Omental fat pad (tissue), 4 donors: ENCODE measurements at places on chromosomes 2 and 18. TPM values are rescaled to one million over a fixed set of nuclear protein-coding genes. Genes with fewer than 3 reads are reported as not detected.

MAP3K19 gene
- not detected for total RNA-seq

NT5C1B gene
- not detected for total RNA-seq

DNA sequence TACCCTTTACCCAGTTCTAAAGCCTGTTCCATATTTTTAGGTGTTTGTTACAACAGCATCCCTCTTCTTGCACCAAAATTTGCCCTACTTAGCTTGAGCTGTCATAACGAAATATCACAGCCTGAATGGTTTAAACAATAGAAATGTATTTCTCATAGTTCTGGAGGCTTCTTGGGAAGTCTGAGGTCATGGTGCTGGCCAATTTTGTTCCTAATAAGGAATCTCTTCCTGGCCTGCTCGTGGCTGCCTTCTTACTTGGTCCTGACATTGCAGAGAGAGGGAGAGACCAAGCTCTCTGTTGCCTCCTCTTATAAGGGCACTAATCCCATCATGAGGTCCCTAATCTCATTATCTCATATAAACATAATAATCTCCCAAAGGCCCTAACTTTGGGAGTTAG, 267.8 kb downstream of the PID1 start:
- DNase-seq: no peak

DNA sequence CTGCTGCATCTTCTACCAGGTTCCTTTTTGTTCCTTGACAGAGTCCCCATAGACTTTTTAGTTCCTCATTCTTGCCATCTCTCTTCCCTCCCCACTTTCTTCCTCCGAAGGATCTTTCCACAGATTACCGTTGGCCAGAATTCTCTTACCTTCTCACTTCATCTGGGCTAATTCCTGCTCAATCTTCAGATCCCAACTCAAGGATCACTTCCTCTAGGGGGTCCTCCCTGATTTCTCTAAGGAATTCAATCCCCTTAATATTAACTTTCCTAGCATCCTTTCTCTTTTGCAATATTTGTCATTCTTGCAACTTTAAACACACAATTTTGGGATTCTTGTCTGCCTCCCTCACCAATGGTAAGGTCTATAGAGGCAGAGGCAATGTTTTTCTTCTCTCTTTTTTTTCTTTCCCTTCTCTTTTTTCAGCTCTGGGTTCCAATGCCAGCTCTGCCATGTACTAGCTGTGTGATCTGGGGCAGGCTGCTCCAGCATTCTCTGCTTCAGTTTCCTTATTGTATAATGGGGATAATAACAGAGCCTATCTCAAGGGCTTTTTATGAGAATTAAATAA, 5.4 kb upstream of the KCNE4 start:
- DNase-seq: no peak

GRCh38 chr2:101732199-101732598, 34.7 kb downstream of the MAP4K4 start:
- DNase-seq: no peak
